ENCODE measurements at places on chromosomes 7 and 10. TPM values are rescaled to one million over a fixed set of nuclear protein-coding genes. Genes with fewer than 3 reads are reported as not detected.

GRCh38 chr10:34323192-34323591 lies 491.9 kb downstream of the PARD3 start:
- no peak for ATAC-seq

DNA sequence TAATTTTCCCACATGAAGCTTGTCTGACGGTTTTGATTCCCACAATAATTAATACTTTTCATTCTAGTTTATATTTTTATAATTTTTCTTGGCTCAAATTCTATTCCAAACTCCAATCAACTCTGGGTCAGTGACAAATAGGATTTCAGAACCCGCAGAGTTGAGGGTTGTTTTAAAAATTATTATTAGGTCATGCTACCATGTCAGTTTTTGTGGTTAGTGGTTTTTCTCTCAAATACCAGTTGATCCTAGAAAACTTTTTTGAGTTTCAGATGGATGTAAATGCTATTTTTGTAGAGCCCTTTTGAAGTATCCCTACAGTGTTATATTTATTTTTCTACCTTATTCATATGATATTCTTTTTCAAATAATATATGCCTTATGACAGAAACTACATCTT lies 237.4 kb downstream of the SEMA3D start:
- no peak for ATAC-seq

The ARHGAP21 gene
- total RNA-seq: 82.3 TPM

The MMRN2 gene
- 6.8 TPM for total RNA-seq

- ATAC-seq: no peak
Observed at GRCh38 chr7:30562909-30563308, 31.8 kb upstream of the GARS1 start.

DNA sequence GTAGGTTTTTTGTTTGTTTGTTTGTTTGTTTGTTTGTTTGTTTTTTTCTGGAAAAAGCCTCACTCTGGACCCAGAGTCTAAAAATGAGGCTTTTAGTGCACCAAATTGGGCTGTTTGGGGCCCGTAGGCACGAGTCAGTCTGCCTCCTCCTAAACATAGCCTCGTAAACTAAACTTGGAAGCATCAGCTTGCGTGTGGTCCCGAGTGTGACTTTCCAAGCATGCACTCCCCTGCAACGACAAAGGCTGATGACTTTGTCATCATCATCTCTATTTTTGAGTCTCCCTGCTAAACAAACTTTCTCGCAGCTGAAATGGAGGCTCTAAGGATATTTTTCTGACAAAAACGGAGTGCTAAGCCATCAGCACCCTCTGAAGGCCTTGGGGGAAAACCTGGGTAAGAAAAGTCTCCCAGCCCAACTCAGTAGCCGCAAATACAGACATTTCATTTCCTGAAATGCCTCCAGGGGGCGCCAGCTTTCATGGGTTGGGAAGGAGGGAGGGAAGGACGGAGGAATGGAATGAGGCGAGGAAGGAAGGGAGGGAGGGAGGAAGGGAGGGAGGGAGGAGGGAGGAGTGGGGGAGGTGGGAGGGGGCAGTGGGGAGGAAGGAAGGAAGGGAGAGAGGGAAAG lies 245.9 kb downstream of the KCNMA1 start:
- ATAC-seq: peak; percentile 61

DNA sequence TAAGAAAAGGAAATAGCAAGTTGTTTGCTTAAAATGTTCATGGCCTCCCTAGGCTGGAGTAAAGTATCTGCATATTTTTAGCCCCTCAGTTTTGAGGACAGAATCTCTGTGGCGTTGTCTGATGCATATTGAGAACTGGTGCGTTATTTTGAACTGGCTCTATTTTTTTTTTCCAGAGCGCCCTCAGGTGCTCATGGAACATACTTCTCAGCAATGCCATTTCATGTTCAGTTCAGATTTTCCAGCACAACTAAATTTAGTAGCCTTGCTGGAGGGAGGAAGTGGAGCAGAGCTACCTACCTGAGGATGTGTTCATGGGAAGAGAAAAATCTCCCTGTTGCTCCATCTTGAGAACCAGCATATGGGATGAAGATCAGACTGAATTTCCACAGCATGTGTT lies 870.5 kb downstream of the LRMDA start:
- no peak for ATAC-seq

GRCh38 chr10:123577921-123578461 lies 88.2 kb upstream of the GPR26 start:
- ATAC-seq: no peak

The SPDYE1 gene
- 0.31 TPM for total RNA-seq

GRCh38 chr7:116859323-116859722 lies 3.1 kb upstream of the CAPZA2 start:
- ATAC-seq: no peak

All from motor neuron (in vitro differentiated cells).